ENCODE measurements at places on chromosomes 16 and 17.

DNA sequence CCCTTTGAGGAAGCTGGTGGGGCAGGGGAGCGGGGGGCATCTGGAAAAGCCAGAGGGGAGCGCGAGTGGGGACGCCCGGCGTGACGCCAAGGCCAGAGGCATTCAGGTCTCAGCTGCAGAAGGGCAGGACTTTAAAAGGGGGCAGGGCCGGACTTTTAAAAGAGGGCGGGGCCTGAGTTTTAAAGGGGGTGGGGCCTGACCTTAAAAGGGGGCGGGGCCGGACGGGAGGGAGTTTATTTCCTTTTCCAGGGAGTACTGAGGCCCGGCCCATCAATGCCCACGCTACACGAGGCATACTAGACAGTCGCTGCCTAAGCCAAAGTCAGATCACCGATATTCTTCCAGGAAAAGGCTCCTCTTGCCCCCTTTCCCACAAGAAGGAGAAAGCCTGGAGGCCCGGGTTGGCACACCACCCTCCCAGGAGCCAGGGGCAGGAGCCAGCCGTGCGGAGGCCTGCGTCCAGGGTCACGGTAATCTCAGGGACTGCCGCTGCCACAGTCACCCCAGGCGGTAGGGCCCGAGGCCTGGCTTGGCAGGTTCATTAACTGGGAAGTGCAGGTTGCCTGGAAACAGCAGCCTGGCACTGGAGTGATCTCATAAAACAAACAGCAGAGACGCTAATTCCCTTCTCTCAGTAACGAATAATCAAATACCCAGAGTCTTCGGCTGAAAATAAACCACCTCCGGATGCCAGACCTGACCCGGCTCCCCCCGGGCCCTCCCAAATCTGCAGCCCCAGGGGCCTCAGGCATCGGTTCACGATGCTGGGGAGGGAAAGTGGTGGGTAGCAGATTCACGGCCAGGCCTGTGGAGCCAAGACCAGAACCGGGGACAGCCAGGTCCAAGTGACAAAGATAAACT is 90.7 kb downstream of the TIMM22 start:
- no peak for DNase-seq

GRCh38 chr17:68640242-68640989 is 39.2 kb upstream of the FAM20A start:
- no peak for DNase-seq

- DNase-seq: peak; percentile 48
These were observed 78.1 kb upstream of the TOB1 start for GRCh38 chr17:50944054-50944901.

GRCh38 chr16:49528866-49529288 is 155.3 kb downstream of the C16orf78 start:
- DNase-seq: no peak

- no peak for DNase-seq
These were observed 9.0 kb upstream of the MTSS2 start for GRCh38 chr16:70694868-70695218.

DNA sequence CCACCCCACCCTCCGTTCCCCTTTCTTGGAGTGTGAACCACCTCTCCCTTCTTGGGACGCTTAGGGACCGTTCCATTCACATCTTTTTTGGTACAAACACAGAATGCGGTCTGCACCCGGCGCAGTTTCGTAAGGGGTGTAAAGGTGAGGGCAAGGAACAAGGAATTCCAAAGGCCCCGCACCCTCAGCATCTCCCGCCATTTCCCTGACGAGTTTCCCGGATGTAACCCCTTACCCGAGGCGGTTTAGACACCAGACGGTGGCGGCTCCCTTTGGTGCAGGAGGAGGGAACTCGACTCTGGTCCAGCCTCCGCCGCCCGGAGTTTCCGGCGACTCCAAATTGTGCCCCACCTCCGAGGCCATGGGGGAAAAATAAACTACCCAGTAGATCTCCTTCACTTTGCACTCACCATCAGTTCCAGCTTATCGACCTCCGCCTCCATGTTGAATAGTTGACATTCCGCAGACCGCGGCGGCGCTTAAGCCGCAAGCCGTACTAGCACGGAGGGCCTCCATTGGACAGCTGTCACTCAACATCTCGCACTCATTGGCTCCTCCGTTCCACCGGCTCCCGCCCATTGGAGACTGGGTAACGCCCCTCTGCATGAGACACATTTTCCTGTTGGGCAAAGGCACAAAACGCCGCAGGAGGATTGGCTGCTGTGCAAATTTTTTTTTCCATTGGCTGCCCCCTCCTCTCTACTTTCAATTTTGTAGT is at the start of gene SKA2:
Gene SKA2 (minus strand): TSS at position 466 of the 718 bp plus-strand sequence. CDS start 23 bp downstream, at position 443.
- peak; percentile 94 for DNase-seq

DNA sequence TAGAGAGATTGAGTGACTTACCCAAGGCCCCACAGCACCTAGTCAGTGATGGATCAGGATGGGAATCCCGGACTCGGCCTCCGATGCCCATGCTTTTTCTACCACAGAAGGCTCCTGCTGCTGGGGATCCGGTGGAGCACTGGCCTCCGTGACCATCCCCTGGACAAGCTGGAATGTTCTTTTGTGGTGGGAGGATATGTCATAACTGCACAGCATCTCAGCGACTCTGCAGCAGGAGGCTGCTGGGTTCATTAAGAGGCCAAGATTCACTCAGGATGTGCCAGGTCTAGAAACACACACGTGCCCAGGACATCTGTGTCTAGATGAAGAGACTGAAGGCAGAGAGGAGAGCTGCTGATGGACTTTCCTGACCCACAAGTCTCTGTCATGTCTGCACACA is 34.7 kb upstream of the NGFR start:
- DNase-seq: no peak

GRCh38 chr17:52143542-52143941 is 15.0 kb downstream of the CA10 start:
- no peak for DNase-seq

DNA sequence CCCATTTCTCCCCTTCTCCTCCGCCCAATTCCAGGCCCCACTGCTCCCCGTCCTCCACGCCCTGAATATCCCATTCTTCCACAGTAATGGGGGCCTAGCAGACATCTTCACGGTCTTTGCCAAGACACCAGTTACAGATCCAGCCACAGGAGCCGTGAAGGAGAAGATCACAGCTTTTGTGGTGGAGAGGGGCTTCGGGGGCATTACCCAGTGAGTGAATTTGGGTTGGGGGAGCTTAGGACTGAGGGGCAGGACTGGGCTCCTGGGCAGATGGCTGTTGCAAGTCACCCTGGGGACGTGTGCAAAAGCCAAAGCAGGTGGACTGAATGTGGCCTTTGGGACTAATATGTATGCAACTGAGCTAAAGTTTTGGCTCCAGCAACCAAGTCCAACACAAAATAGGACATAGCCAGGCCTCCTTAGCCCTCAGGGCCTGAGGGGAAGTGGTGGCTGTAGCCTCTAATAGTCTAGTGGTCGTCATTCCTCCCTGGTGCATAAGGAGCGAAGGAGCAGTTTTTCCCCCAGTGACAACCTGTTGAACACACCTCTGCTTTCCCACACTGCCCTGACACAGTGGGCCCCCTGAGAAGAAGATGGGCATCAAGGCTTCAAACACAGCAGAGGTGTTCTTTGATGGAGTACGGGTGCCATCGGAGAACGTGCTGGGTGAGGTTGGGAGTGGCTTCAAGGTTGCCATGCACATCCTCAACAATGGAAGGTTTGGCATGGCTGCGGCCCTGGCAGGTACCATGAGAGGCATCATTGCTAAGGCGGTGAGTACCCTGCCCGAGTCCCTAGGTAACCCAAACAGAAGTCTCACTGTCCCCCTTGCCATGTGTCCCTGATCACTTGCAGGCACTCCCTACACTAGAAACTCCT is 2.6 kb downstream of the ACADVL start:
- no peak for DNase-seq

DNA sequence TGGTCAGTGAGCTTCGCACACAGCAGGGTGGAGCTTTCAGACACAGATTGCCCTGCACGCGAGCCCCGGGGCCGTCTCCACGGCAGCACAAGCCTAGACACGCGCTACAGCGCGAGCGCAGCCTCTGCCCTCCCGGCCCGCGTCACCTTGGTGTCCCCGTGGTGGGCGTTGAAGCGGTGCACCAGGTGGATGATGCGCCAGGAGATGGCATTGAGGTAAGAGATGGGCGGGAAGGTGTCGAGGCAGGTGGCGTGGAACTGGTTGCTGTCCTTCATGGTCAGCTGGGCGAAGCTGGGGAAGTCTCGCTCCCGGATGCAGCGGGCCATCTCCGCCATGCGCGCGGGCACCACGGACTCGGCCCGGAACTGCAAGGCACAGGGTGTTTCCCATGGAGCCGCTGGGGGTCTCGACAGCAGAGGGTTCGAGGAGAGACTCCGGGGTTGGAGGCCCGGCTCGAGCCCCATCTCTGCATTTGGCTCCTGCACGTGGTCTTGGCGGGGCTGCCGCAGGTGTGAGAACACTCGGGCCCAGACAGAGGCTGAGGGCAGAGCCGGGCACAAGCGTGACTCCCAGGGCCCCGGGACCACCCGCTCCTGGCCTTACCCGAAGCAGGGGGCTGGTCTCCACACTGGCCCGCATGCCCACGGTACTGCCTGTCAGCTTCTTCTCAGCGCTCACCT is 4.3 kb upstream of the CYBA start:
- DNase-seq: no peak

DNA sequence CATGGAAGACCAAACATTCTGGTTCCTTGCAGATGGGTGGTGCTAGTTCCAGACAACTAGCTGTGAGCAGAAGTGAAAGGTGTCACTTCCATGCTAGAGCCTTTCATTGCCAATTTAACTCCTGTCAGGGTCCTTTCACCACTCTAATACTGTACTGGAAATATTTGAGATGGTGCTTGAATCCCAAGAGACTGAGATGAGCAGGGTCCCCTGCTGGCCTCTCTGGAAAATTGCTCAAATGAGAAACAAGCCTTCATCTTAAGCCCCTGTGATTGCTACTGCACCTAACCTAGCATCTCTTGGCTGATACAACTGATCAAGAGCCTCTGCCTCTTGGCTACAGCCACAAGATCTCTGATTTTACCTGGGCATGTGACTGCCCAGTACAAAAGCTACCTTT is 7.4 kb upstream of the VAC14 start:
- no peak for DNase-seq

- no peak for DNase-seq
These were observed 1.1 kb downstream of the KCTD11 start for GRCh38 chr17:7352910-7353635.

All from stimulated activated CD4-positive, alpha-beta T cell treated with anti-CD3 and anti-CD28 coated beads, Interleukin-1b, Interleukin-23, amount 100 ng/mL, for 1 hour (primary cell).